Breast epithelium (tissue), 4 donors: ENCODE measurements at places on chromosomes 5 and 9. TPM values are rescaled to one million over a fixed set of nuclear protein-coding genes. Genes with fewer than 3 reads are reported as not detected.
A peak's percentile ranks its signal among the peaks of the same experiment; 100 is the strongest.

Gene SLC4A9
- total RNA-seq = not detected

Gene TMED7
- 74.4 TPM for total RNA-seq

Gene CCDC192
- total RNA-seq = not detected

Gene C9orf50
- not detected for total RNA-seq

Gene GAPT
- total RNA-seq = 1.2 TPM

Gene LCN12
- total RNA-seq = 1.8 TPM

DNA sequence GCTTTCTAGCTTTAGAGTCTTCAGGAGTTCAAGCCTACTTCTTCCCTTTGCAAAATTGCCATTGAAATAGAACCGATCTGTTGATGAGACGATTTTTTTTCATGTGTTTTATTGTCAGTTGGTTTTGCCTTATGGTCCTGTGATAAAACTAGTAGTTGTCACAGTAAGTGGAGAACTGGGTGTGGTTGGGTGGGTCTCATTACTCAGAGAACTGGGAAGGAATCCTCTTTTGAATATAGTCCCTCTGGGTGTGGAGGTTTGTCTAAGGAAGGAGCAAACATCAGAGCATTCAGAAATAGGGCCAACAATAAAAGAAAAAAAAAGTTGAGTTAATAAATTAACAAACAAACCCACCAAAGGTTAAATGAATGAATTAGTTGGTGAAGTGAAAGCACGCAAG, 69.0 kb downstream of the ALDH1A1 start:
- DNase-seq = no peak

DNA sequence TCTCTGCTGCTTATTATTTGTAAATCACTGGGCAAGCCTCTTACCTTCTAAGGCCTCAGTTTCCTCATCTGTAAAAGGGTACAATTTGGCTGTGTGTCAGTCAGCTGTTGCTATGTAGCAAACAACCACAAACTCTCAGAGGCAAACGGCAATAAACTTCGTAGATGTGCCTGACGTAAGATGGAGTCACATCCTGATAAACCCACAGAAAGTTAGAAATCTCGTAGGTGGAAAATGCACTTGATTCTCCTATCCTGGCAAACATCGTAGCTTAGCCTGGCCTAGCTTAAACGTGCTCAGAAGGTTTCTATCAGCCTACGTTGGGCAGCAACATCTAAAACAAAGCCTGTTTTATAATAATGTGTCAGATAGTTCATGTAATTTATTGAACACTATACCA, 35.0 kb upstream of the UNC5A start:
- no peak for DNase-seq

GRCh38 chr5:145247745-145248040, 587.4 kb downstream of the PRELID2 start:
- DNase-seq = no peak

- DNase-seq = no peak
Measured at GRCh38 chr5:9605041-9605838, 24.9 kb downstream of the TAS2R1 start.

DNA sequence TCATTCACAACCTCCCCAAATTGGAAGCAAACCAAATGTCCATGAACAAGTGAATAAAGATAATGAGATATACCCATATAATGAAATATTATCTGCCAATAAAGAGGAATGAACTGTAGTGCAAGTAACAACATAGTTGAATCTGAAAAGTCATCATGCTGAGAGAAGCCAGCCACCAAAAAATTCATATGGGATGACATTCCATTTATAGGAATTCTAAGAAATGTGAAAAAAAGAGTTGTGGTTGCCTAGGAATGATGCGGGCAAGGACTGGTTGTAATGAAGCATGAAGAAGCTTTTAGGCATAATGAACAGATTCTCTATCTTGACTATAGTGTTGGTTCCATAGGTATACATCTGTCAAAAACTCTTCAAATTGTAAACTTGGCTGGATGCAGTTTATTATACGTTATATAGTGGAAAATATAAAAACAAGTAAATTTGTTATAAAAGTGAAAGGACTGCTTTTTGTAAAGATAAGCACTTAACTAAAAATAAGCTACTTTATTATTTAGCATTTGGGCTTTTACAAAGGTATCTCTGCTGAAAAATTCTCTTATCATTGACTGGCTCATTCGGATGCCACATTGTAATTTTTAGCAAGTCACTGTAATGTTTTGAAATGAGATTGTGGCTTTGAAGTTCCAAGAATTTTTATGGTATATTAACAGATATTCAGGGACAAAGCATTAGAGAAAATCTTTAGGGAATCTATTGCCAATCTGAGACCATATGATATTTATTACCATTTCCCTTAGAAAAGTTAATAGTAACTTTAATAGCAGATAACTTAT, 21.2 kb upstream of the TTC23L start:
- DNase-seq = no peak

- no peak for DNase-seq
Measured at GRCh38 chr9:71472400-71472799, 295.9 kb downstream of the CEMIP2 start.

GRCh38 chr9:113919382-113919781, 43.3 kb downstream of the ZNF618 start:
- DNase-seq = no peak

DNA sequence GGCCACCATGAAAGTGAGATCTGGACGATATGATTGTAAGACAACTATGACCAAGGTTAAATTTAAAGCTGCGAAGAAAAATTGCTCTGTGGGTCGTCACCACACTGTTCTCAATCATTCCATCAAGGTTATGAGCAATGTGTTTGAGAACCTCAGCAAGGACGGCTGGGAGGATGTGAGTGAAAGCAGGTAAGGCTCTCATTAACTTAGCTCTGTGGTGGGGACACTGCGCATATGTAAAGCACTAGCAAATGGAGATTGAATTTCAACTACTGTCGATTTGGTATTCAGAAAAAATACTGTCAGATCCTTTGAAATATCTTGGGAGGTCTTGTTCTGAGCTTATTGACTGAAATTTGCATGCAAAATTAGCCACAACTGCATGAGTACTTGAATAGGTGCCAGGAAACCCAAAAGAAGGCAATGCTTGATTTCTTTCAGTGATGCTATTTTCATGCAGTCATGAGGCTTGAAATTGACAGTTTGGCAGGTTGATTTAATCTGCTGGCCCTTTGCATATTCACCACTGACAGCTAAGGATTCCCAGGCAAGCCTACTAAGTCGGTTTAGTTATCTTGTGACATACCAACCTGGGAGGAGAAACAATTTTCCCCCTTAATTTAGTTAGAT, 183.9 kb upstream of the SH3GL2 start:
- DNase-seq = no peak

GRCh38 chr5:109911731-109912130, 222.0 kb downstream of the MAN2A1 start:
- DNase-seq = no peak

- no peak for DNase-seq
Measured at GRCh38 chr9:86755561-86755941, 191.8 kb downstream of the GAS1 start.

DNA sequence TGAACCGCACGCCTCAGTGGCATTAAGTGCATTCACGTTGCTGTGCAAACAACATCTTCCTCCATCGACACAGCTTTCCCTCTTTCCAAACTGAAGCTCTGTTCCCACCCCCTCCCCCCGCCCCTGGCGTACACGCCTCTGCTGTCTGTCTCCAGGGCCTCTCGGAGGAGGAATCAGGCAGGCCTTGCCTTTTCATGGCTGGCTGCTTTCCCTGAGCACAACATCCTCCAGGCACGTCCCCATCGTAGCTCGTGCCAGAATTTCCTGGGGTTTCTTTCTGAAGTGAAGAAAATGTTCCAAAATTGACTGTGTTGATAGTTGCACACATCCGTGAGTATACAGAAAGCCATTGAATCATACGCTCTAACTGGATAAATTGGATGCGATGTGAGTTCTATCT, 22.3 kb upstream of the TMEM250 start:
- peak; percentile 63 for DNase-seq

DNA sequence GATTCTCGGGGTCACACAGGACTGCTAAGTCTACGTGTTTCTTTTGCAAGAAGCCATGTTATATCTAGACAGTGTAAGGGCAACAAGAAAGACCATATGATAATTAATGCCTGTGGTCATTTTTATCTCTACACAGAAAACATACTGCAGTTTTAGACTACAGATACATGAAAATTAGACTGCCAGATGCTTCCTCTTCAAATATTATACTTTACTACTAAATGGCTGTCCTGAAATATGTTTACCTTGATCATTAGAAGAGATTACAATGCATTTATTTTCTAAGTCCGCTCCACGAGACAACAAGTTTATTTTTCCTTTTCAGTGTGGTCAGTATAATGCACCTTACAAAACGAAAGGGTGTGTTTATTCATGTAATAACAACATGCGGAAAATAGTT, 147.6 kb downstream of the KIAA0825 start:
- no peak for DNase-seq

DNA sequence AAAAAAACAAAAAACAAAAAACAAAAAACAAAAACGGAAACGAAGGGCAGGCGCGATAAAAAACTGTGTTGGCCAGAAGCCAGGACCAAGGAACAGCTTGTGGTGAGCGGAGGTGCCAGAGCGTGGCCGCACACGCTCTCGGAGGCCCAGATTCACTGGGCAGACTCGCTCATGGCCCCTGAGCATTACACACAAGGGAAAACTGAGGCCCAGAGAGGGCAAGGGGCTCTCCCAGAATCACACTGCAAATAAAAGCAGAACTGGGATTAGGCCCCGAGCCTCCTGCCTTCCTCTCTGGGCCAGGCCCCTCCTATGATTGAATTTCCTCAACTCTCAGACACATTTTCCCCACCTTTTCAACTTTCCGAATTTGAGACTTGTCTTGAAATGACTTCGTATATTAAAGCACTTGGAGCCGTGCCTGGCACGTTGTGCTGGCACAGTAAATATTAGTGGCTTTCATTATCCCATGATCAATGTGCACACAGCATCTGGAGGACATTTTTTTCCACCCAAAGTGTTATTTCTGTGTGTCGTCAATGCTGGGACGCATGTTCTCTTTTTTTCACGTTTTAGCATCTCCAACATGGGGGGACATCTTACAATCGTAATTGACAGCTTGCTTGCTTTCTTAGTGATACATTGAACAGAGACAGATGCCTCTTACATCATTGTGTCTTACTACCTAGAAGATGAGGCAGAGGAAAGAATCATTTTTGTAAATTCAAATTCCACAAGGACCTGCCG, 7.4 kb downstream of the FIBCD1 start:
- no peak for DNase-seq

- DNase-seq = no peak
Measured at GRCh38 chr9:109403766-109404320, 83.0 kb upstream of the EPB41L4B start.

DNA sequence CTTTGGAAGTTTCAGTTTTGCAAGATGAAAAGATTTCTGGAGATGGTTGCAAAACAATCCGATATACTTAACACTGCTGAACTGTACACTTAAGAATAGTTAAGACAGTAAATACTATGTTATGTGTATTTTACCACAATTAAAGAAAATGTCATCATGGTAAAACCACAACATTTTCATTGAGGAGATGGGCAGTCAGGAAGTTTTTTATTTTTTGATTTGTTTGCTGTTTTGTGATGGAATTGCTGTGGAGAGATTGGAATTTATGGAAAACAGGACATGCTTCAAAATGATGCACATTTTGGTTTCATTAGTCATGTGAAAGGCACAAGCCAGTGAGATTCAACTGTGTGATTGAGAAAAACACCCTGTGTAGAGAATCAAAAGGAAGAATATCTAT, 90.5 kb upstream of the AGXT2 start:
- no peak for DNase-seq

DNA sequence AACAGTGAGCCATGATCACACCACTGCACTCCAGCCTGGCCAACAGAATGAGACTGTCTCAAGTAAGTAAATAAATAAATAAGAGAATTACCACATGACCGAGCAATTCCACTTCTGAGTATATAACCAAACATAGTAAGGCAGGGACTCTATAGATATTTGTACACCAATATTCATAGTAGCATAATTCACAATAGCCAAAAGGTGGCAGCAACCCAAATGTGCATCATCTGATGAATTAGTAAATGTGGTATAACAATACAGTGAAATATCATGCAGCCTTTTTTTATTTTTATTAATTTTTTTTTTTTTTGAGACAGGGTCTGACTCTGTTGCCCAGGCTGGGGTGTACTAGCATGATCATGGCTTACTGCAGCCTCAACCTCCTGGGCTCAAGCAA, 33.1 kb downstream of the ALDH7A1 start:
- no peak for DNase-seq
